Germinal center (tissue), 1 donor: ENCODE measurements at places on chromosomes 7 and 10.
A peak's percentile ranks its signal among the peaks of the same experiment; 100 is the strongest.

- no peak for DNase-seq
These were observed 90.1 kb upstream of the ANKRD1 start for GRCh38 chr10:91010952-91011351.

DNA sequence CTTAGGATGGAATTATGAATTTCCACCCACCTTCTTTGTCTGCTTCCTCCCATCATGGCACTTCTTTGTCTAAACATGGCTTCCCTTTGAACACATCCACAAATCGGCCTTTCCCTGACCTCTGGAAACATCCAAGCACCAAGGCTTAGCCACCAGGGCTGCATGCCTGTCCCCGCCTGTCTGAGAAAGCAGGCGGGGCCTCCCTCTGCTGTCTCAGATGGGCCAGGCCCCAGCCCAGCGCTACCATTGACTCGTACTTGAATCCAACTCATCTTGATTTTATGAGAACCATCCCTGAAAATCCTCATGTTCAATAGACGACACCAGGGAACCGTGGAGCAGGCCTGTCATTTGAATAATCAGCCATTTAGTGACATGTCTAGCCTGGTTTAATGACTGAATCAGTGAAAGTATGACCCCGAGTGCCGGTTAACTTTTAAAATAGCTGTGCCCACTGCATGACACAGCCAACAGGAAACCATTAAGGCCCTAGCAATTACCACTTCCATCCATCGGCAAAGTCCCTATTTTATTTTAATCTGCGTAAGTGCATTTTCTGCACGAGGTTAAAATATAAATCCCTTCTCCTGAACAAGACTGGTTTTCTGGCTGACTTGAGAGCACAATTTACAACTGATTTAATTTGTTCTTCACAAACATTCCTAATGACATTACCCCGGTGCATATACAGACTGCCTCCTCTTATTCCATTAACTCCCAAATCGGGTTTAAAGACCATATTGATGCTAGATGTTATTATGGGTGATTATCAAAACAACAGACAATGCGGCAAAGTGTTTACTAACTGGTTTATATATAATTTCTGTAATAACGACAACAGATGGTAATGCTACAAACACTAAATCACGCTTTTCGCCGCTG lies 194.7 kb downstream of the BUB3 start:
- no peak for DNase-seq

DNA sequence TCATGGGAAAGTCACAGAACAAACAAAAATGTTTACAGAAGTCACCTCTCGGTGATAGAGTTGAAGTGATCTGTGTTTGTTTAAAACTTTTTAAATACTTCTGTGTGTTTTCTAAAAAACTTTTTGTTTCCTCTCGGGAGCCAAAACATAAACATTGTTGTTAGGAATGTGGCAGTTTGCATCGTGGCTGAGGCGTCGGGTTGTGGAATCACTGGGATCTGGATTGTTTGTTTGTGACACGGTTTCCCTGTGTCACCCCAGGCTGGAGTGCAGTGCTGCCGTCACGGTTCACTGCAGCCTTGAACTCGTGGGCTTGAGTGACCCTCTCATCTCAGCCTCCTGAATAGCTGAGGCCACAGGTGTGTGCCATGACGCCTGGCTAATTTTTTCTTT lies 29.0 kb upstream of the SUN1 start:
- DNase-seq, result no peak

DNA sequence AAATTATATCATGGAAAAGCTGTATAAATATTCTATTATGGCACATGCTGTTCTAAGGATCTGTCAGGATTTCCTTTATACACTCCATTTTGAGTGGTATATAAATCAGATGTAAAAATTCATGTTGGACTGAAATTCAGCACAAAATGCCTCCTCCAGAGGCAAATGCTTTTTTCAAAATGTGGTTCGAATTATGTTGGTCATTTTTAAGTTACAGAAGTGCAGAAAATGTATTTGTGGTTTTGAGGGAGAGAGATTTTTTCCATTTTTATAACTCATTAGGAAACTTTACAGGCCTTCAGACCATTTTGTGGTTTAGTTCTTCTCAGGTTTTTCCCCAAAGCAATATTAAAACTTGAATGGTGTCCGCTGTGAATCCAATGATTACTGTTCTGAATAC lies 2.9 kb downstream of the PPP1R3A start:
- DNase-seq, result no peak

DNA sequence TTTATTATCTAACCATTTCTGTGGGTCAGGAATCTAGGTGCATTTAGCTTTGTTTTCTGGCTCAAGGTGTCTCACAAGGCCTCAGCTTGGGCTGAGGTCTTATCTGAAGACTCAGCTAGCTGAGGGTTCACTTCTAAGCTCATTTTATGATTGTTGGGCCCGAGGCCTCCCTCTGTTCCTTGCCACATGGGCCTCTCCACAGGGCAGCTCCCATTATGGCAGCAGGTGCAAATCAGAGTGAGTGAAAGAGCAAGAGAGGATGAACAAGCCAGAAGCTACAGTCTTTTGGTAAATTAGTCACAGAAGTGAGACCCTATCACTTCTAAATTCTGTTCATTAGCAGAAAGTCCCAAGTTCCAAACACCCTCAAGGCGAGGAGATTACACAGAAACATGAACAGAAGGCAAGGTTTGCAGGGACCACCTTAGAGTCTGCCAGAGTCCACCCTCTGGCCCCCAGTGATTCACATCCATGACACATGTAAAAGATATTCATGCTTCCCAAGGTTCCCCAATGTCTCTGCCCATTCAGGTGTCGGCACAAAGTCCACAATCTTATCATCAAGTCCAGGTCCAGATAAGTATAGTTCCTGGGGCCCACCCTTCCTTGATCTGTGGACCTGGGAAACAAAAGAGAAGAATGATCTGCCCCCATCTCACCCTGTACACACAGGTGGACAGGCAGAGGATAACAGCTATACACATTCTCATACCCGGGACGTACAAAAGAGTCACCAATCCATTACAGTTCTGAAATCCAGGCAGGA lies 23.7 kb downstream of the FIGNL1 start:
- no peak for DNase-seq

- no peak for DNase-seq
These were observed 1.6 kb downstream of the FEZF1 start for GRCh38 chr7:122302761-122303530.

DNA sequence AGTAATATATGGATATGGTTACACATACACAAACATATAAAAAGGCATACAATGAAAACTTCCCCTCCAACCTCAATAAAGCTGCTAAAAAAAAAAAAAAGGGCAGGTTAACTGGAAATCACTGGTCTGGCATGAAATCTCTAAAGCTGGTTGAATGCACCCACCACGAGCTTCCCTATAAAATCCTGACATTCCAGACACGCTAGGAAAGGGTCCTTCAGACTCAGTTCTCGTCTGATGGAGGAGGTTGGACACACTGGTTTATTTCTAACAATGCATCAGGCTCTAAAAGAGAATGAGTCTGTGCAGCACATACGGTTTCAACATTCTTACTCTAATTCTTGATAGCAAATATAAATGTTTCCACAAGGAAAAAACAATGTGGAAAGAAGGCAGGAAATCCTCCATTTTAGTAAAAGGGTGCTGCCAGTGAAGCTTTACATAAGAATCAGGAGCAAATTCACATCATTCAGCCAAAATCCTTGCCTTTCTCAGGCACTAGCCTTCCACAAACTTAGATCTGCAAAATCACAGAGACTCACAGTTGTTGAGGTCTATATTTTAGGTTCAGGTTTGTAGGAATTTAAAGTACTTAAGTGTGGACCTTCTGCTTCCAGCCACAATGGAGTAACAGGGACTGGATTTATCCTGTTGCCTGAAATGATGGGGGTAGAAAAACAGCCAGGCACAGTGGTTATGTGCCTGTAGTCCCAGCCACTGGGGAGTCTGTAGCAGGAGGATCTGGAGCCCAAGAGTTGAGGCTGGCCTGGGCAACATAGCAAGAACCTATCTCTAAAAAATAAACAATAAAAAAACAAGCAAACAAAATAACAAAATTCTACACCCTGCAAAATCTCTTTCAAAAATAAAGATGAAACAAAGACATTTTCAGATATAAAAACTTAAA lies 73.5 kb downstream of the CYTH3 start:
- DNase-seq, result no peak

DNA sequence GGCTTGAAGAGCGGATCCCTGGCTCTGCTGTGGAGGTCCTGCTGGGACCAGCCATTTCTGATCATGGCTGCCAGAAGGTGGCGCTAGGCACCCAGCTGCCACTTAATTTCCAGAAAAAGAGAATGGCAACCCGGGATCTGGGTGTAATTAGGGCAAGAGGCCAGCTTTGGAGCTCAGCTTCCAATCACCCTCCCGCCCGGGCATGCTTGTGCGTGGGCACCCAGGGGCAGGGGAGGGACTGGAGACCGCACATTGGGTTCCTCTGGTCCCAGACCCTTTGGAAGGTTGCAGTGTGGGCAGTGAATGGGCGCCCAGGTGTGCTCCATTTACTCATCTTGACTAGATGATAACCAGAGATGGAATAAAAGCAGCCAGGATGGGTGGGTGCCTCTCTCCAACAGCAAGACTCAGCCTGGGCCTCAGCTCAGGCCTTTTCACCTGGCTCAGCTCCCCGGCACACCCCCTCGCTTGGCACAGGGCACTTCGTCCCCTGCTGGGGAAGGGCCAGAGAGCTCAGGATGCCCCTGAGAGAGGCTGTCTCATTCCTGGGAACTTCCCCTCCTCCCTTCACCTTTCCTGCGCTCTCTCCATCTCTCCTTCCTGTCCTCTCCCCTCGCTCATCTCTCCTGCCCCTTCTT lies 14.7 kb downstream of the FAM241B start:
- DNase-seq, result peak; percentile 55

GRCh38 chr7:150373049-150373801 lies 4.6 kb downstream of the REPIN1 start:
- peak; percentile 26 for DNase-seq

GRCh38 chr7:68865351-68866199 lies 732.7 kb upstream of the AUTS2 start:
- no peak for DNase-seq

- DNase-seq, result no peak
These were observed 173.8 kb upstream of the PPP2R2D start for GRCh38 chr10:131726967-131727366.

DNA sequence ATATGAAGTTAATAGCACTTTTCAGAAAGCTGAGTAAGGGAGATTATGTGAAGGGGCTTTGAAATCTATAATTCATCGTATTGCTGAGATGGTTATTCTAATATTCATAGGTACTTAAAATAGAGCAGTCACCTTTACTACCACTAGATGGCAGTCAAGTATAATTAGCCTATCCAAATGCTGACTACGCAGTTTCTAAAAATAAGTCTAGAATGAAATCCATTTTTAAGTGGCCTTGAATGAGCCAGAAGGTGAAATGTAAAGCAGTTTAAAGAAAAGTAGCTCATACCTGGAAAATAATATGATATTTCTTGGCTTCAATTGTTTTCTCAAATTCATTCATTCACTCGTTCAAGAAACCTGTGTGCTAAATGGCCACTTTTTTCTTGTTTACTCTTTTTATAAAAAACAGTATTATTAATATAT lies 1277.1 kb downstream of the GATA3 start:
- peak; percentile 50 for DNase-seq

DNA sequence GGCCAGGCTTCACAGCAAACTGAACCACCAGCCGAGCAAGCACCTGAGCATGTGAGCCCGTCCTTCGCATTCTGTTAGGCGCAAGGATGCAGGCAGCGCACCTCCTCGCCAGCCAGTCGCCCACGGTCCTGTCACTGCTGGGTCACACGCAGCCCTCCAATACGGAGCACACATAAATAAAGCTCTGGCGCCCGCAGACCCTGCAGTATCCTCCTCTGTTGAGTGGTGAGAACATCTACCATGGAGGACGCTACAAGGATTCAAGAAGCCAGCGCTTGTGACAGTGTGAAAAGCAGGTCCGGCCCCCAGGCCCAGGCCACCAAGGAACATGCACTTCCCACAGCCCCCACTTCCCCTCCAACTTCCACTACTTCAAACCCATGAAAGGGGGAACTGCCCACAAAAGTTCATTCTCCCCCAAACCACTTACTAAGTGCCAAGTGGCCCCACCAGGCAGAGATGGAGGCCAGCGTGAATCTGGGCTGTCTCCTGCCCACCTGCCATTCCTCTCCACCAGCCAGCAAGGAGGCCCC lies 34.8 kb downstream of the VOPP1 start:
- no peak for DNase-seq

GRCh38 chr7:19051767-19052375 lies 65.6 kb downstream of the TWIST1 start:
- DNase-seq, result peak; percentile 48

- no peak for DNase-seq
These were observed 150.5 kb downstream of the ELAPOR2 start for GRCh38 chr7:86908948-86909347.

DNA sequence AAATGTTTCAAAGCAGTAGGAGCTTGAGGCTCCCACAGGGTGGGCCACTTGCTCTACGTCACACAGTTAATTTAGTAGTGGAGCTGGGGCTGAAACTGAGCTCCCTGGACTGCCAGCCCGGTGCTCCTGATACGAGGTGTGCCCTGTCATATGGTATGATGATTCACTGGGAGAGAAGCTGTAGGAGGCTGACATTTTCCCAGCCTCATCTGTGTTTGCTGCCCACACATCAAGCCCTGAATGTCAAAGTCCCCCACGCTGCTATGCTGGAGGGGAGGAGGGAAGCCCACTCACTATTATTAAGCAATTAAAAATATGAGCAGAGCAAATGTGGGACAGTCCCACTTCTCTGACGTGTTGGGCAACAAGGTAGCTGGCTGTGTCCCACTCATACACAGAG lies 81.2 kb upstream of the SORCS3 start:
- no peak for DNase-seq

DNA sequence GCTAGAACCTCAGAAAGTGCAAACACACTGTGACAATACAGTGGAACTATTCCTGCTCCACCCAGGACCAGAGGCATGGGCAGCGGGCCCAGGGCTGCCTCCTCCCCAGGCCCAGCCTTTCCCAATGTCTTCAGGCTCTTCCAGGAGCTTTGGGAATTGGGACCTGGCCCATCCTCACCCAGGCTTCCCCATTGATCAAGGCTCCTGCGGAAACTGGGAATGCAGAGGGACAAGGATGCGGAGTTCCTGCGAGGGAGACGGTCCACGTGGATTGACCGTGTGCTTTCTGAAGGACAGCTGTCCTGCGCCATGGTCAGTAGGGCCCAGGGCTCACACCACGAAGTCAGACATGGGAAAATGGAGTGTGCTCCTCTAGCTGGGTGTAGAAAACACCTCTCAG lies 56.6 kb downstream of the CSGALNACT2 start:
- DNase-seq, result no peak

GRCh38 chr7:70647801-70648498 lies 484.0 kb upstream of the GALNT17 start:
- no peak for DNase-seq

DNA sequence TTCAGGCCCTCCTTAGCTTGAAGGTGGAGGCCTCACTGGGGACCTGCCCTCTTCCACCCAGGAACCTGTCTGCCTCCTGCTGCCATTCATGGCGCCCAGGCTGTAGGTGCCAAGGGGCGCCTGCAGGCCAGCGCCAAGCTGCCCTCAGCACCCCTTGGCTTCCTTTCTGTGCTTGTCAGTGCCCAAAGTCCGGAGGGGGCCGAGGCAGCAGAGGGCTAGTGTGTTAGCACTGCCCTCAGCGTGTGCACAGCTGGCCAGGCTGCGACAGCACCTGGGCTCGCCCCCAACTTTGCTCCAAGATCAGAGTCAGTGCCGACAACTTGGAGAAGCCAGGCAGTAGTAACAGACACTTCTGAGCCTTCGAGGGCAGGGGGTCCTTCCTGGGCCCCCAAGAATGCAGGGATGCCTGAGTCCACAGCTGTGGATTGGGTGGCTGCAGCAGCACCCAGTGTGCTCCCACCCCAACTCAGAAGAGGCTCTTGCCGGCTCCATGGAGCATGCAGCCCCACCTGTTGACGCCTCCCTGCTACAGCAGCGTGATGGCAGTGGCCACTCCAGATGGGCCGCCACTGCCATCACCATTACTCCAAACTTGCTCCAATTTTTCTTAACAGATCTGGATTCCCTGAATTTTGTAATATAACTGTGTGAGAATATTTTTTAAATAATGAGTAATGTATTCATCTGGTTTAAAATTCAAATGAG lies 41.7 kb downstream of the CACUL1 start:
- DNase-seq, result no peak
